ENCODE measurements at places on chromosomes 12 and 14.
A peak's percentile ranks its signal among the peaks of the same experiment; 100 is the strongest.

DNA sequence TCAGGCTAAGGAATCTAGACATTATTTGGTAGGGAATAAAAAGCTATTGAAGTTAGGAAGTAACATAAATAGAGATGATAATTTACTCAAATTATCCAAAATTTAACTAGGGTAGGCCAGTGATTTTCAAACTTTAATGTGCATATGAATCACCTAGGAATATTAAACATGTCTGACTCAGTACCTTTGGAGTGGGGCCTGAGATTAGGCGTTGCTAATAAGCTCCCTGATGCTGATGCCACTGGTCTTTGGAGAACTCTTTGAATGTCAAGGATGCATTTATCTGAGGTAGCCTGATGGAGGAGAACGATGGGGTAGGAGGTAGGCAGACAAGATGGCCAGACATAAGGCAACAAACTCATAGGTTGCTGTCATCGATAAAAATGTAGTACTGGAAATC lies 33.2 kb downstream of the EFCAB11 start:
- no peak for DNase-seq

GRCh38 chr12:107356266-107356936 lies 263.1 kb upstream of the CRY1 start:
- DNase-seq = no peak

DNA sequence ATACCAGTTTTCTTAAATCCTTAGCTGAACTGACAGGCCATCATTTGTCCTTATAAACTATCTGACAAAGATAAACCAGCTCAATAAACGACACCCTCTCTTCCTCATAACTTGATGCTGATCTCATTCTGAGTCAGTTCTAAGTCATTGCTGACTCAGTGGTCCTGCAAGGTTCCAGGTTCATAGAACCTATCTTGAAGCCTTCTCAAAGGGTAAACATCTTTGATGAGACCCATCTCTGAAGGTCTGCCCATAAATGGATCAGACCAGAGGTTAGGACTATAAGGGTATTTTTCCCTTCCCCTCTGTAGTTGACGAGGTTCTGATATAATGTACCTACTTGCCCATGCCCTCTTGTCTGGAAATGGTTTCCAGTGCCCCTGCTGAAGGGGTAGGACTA lies 11.9 kb downstream of the NAA25 start:
- DNase-seq = no peak

- no peak for DNase-seq
Measured at GRCh38 chr12:67982164-67982563, 7.1 kb upstream of the IFNG-AS1 start.

DNA sequence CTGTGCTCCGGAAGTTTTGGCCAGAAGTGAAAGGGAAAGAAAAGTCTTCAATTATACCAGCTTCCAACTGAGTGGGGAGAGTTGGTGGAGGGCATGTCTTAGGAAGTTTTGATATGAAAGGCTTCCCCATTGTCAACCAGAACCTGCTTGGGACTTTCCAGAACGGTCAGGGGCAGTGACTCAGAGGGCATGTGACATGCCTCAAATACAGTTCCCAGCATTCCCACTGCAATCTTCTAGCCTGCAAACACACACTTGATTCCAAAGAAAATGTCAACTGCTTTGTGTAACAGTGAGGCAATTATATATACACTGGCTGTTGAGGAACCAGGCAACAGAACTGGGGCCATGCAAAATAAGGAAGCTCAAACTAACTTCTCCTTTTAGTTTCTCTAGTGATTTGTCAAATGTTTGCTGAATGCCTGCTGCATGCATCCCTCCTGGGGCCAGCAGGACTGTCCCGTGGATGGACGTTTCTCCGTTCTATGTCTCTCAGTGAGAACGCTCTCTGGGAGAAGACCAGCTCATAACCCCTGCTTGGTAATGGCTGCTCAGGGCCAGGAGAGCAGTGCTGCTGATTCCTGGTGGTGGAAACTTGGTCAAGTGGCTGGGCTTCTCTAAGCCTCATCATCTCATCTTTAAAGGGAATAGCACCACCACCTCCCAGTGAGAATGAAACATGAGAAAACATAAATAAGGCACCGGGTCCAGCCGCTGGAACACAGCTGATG lies 18.3 kb downstream of the SLC25A47 start:
- DNase-seq = no peak

- DNase-seq = no peak
Measured at GRCh38 chr12:26732005-26732908, 100.7 kb downstream of the ITPR2 start.

DNA sequence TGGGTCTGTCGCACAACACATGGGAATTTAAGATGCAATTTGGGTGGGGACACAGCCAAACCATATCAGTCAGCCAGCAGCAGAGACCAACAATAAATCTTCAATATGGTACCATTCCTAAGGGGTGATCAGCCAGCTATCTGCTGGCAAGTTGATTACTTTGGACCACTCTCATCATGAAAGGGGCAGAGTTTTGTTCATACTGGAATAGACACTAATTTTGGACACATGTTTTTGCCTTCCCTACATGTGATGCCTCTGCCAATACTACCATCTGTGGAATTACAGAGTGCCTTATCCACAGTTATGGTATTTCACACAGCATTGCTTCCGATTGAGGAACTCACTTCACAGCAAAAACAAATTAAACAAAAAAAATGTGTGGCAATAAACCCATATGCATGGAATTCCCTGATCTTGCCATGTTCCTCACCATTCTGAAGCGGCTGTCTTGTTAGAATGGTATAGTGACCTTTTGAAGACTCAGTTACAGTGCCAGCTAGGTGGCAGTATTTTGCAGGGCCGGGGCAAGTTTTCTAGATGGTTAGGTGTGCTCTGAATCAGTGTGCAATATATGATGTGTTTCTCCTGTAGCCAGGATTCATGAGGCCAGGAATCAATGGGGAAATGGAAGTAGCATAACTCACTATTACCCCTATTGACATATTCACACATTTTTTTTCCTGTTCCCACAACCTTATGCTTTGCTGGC lies 179.0 kb upstream of the IGF1 start:
- no peak for DNase-seq

- DNase-seq = no peak
Measured at GRCh38 chr14:100532906-100533655, 54.1 kb downstream of the BEGAIN start.

DNA sequence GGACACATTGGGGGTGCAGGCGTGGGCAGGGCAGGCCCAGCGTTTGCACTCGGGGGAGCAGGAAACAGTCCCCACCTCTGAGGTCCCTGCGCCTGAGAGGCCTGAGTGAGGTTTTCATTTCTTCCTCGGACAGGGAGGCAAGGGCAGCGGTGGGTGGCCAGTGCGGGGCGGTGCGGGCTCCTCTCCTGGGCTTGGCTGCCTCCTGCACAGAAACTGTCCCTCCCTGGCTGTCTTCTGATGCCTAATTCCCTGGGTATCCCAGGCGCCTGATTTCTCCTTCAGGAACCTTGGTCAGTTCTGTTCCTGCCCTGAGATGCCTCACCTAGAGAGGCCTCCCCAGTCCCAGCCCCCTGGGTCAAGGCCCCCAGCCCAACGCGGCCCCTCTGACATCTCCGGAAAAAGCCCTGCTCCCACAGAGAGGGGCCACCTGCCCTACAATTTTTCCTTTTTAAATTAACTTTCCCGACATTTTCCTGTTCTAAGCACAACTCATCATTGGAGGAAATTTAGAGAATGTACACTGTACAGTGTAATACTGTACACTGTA lies 260.3 kb downstream of the ADGRD1 start:
- no peak for DNase-seq

GRCh38 chr12:53159195-53159839 lies 21.2 kb upstream of the ZNF740 start:
- DNase-seq = peak; percentile 67

- DNase-seq = no peak
Measured at GRCh38 chr14:64501411-64502171, 2.0 kb downstream of the ZBTB25 start.

GRCh38 chr12:79187032-79187431 lies 322.5 kb downstream of the SYT1 start:
- DNase-seq = no peak

Data from stimulated activated CD8-positive, alpha-beta memory T cell treated with anti-CD3 and anti-CD28 coated beads, Interleukin-15, amount 100 ng/mL, for 24 hours (primary cell).